Naive thymus-derived CD8-positive, alpha-beta T cell (primary cell): ENCODE measurements at places on chromosomes 2 and 18. TPM values are rescaled to one million over a fixed set of nuclear protein-coding genes. Genes with fewer than 3 reads are reported as not detected.

CHRNG gene
- total RNA-seq: not detected

FAM161A gene
- 5.6 TPM for total RNA-seq

RAB10 gene
- total RNA-seq: 72.0 TPM

HTR2B gene
- total RNA-seq: not detected

TSHZ1 gene
- total RNA-seq: 33.6 TPM

GAREM1 gene
- 0.42 TPM for total RNA-seq

SLC1A4 gene
- total RNA-seq: 1.6 TPM

CNTNAP5 gene
- total RNA-seq: not detected

REG3G gene
- not detected for total RNA-seq

STPG4 gene
- 1.0 TPM for total RNA-seq

GPR35 gene
- total RNA-seq: 9.8 TPM

PTCD3 gene
- total RNA-seq: 182 TPM

TRIB2 gene
- 85.1 TPM for total RNA-seq

PLGLB1 gene
- total RNA-seq: 21.0 TPM

NOL4 gene
- total RNA-seq: not detected

CAPG gene
- total RNA-seq: 8.0 TPM

CYP26B1 gene
- not detected for total RNA-seq

ATAD2B gene
- 41.4 TPM for total RNA-seq

FOXI3 gene
- total RNA-seq: not detected

GREB1 gene
- total RNA-seq: 1.1 TPM

TRABD2A gene
- 168 TPM for total RNA-seq

IRS1 gene
- 14.0 TPM for total RNA-seq

MTCL1 gene
- 0.13 TPM for total RNA-seq

CFC1 gene
- not detected for total RNA-seq

C2orf15 gene
- 3.9 TPM for total RNA-seq

BOK gene
- total RNA-seq: not detected

CAVIN2 gene
- total RNA-seq: not detected

IL37 gene
- total RNA-seq: not detected
